ENCODE measurements at places on chromosomes 11 and 22. TPM values are rescaled to one million over a fixed set of nuclear protein-coding genes. Genes with fewer than 3 reads are reported as not detected.

TMPRSS4 gene
- polyA plus RNA-seq, result 28.3 TPM

SIAE gene
- 28.2 TPM for polyA plus RNA-seq

MCHR1 gene
- 0.10 TPM for polyA plus RNA-seq

BIK gene
- 1.3 TPM for polyA plus RNA-seq

SMTNL1 gene
- 0.11 TPM for polyA plus RNA-seq

ATP6V1E1 gene
- polyA plus RNA-seq, result 124 TPM

HBB gene
- 91.1 TPM for polyA plus RNA-seq

SCGB1A1 gene
- not detected for polyA plus RNA-seq

DNA sequence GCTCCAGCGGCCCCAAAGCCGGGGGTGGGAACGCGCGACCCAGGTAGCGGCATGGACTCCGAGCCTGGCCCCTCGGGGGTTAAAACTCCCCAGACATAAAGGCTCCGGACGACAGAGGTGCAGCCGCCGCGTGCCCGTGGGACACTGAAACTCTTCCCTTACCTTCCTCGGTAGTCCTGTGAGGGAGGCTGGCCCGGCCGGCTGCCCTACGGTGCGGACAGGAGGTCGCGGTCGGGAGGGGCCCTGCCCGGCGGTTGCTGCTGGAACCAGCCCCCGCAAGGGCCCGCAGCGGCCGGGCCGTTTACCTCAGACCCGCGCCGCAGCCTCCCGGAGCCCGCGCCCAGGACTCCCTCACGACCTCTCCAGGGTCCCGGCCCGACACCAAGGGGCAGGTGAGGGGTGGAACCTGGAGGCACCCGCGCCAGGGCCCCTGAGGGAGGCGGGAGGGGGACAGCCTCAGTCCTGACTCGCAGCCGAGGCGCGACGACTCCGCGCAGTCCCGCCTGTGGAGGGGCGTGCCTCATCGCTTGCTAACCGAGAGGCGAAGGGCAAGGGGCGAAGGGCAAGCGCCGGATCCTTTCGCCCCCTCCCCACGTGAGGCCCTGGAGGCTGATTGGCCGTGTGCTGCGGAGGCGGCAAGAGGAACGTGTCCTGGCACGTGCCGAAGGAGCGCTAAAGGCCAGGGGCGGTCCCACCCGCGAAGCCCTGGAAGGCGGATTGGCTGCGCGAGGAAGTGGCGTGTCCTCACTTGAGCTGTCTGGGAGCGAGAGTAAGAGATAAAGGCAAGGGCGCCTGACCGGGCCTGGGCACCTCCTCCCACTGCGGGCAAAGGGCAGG lies at the start of gene UPB1:
TSS of gene UPB1 (plus strand) at position 805 of the 837 bp plus-strand sequence. CDS start 72 bp downstream, outside the sequence.
- no peak for DNase-seq

- no peak for DNase-seq
Measured at GRCh38 chr22:41429232-41429950, 17.2 kb downstream of the TOB2 start.

DNA sequence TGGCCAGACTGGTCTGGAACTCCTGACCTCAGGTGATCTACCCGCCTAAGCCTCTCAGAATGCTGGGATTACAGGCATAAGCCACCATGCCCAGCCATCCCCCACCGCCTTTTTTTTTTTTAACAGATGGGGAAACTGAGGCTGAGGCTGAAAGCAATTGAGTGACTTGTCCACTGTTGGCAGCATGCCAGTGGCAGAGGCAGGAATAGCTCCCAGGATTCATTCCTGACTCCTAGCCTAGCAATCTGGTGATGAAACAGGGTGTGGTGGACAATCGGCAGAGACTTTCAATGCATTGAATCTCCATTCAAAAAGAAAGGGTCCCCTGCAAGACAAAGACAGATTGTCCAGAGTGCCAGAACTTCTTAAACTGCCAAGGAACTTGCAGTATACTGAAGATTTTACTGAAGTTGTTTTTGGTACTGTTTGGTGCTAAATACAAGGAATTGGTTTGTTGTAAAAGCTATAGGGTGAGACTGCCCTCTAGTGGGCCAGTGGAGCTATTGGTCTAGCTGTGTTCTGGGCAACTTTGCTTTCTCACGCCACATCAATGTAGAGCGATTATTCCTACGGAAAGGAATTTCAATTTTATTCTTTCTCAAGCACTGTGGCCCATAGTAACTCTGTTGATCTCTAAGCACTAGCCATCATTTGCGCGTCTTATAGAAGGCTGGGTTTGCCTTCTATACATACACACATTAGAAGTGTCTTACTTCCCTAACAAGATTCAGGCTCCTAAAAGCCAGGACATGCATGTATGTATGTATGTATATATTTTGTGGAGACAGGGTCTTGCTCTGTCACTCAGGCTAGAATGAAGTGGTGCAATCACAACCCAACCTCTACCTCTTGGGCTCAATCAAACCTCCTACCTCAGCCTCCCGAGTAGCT lies 21.0 kb downstream of the C22orf31 start:
- DNase-seq, result no peak

DNA sequence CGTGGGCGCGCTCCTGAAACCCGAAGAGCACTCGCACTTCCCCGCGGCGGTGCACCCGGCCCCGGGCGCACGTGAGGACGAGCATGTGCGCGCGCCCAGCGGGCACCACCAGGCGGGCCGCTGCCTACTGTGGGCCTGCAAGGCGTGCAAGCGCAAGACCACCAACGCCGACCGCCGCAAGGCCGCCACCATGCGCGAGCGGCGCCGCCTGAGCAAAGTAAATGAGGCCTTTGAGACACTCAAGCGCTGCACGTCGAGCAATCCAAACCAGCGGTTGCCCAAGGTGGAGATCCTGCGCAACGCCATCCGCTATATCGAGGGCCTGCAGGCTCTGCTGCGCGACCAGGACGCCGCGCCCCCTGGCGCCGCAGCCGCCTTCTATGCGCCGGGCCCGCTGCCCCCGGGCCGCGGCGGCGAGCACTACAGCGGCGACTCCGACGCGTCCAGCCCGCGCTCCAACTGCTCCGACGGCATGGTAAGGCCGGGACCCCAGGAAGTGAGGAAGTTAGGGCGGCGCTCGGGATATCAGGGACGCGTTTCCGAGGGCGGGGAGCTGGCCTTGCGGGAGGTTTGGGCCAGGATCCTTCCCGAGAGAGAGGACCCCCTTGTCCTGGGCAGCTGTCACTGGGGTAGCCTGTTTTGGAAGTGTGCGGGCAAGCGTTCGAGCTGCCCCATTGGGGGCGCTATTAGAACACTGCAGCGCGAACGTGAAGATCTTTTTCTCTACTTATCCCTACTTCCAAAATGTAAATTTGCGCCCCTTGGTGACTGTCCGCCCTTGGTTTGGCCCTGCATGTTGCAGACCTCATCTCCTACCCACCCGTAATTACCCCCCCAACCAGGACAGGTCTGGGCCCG lies 796 bp downstream of the MYOD1 start:
- DNase-seq, result no peak

GRCh38 chr11:3007404-3008010 lies 15.4 kb upstream of the NAP1L4 start:
- no peak for DNase-seq

DNA sequence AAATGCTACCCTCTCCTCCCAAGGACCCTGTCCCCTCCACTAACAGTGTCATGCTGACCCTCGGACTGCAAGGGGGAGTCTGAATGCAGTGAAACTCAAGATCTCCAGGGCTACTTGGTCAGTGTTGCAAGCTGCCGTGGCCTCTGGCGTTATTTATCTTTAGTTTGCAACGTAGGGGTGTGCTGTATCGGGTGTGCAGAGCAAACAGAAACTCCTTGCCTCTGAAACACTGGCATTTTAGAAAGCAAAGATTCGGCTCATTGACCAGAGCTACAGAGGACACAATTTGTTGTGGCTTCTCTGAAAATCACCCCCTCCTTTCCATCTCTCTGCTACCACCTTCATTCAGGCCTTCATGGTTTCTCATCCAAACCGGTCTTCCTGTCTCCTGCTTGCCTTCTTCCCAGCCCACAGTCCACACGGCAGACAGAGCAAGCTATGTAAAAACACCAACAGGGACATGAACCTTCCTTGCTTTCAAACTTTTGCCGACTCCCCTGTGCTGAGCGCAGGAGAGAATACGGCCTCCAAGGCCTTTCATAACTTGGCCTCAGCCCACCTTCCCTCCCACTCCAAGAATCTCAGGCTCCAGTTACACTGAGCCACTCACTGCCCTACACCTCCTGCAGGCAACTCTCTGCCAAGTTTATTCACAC lies 14.9 kb downstream of the FZD4 start:
- DNase-seq, result peak; percentile 80

GRCh38 chr11:2276280-2277007 lies 6.1 kb upstream of the ASCL2 start:
- no peak for DNase-seq

DNA sequence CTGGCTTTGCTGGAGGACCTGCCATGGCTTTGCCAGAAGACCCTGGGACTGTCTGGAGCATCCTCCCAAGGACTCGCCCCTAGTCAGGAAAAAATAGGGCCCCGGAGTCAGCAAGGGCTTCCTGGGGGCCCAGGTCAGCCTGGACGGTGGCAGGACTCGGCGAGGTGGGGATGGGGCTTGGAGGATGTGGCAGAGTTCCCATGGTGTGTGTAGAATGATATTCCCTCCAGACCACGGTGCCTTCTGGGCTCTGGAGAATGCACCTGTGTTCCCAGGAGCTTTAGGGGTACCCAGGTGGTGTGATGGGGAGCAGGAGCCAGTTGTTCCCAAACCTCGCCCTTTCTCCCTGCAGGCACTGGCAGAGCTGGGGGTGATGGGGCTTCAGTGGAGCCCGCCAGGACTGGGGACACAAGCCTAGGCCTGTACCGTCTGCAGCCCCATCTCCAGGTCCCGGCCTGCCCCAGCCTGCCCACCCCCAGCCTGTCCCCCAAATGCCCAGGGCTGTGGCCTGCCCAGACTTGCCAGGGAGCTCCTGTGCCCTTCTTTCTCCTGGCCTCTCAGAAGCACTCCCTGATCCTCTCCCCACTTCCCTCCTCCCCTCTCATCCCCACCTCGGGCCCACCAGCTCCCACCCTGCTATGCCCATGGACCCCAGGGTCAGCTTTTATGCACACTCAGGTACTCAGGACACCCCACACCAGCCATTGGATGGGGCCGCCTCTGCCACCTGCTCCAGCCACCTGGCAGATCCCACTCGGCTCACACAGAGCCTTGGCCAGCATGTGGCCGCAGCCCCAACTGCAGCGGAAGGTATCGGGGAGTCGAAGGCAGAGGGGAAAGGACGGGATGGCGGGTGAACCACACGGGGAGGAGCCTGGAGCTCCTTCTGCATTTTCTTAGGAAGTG lies 82.1 kb downstream of the CDKN1C start:
- DNase-seq, result no peak

DNA sequence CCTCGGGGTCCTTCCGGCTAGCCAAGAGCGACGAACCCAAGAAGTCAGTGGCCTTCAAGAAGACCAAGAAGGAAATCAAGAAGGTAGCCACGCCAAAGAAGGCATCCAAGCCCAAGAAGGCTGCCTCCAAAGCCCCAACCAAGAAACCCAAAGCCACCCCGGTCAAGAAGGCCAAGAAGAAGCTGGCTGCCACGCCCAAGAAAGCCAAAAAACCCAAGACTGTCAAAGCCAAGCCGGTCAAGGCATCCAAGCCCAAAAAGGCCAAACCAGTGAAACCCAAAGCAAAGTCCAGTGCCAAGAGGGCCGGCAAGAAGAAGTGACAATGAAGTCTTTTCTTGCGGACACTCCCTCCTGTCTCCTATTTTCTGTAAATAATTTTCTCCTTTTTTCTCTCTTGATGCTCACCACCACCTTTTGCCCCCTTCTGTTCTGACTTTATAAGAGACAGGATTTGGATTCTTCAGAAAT lies 1.9 kb upstream of the GCAT start:
- DNase-seq, result no peak

GRCh38 chr11:80841675-80842074 lies 1400.8 kb upstream of the TENM4 start:
- DNase-seq, result no peak

DNA sequence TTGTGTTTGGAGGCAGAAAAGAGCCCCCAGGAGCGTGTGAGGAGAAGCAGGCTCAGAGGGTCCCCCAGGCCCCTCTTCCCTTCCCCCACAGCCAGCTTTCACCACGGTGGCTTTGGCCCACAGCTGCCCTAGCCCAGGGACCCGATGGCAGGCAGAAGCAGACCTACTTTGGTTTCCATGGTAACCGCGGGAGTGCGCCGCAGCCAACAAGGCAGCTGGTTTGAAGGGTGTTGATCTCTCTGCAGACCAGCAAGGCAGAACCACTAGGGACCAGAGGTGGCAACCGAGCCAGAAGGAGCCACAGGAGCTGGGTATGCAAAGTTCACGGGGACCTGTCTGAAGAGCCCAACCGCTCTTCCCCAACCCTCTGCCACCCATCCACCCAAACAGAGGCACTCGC lies 69.4 kb downstream of the BUD13 start:
- DNase-seq, result peak; percentile 38

DNA sequence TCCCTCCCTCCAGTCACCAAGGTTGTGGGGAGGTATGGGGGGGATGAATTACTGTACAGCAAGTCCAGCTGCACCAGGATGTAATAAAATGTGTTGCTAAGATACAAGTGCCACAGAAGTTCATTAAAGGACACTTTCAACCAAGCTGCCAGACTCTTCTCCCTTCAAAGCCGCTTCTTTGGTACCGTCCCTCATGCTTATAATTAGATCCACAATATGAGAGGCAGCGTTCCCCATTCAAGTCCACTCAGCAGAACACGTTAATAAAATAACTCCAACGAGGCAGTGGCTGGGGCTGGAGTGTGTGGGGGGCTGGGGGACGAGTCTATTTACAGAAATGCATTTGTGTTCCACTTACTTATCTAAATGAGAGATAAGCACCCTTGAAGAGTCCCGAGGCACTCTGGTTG lies 14.7 kb downstream of the PHF21B start:
- peak; percentile 25 for DNase-seq

DNA sequence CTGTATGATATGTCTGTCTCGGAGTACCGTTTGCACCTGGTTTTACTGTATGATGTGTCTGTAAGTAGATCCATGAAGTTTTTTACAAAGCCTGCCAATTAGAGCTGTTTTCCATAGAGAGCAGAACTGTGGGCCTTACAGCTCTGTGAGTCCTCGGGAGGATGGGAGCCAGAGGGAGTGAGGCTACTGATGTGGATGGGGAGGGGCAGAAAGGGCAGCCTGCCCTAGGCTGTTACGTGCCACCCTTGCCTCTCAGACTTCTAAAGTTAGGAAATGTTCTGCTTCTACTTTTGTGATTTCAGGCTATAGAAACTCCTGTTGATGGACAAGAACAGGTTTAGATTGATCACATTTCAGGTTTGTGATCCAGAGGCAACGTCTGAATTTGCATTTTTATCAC lies 105.2 kb downstream of the PPP6R3 start:
- no peak for DNase-seq

- no peak for DNase-seq
Measured at GRCh38 chr11:32888805-32889204, 3.8 kb upstream of the QSER1 start.
